Esophagus muscularis mucosa (tissue), 4 donors: ENCODE measurements at places on chromosomes 3 and 15. TPM values are rescaled to one million over a fixed set of nuclear protein-coding genes. Genes with fewer than 3 reads are reported as not detected.

DNA sequence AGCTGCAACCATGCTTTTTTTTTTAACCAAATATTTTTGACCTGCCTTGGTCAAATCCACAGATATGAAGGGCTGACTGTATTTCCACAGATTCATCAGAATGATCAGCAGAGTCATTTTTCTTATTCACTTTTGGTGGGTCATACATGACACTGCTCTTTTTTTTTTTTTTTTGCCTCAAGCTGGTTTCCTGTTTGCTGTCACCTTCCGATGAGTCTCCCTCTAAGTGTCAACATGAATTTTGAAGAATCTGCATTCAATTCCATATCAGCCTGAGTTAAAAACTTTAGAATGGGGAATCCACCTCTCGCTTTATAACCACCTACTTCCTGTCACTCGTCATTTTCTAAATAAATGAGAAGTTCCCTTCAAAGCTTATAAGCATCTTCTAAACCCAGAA lies 2.2 kb upstream of the SLC12A8 start:
- H3K27ac ChIP-seq: no peak overlapping the region
- H3K4me3 ChIP-seq: no peak overlapping the region
- H3K4me1 ChIP-seq: peaks cover 16% of the 10 kb centered on the region
- H3K27me3 ChIP-seq: peaks cover 28% of the 10 kb centered on the region

The ROPN1 gene
- not detected for total RNA-seq

The CPEB1 gene
- 5.8 TPM for total RNA-seq

GRCh38 chr3:197828-198491 lies 1.4 kb downstream of the CHL1 start:
- H3K4me3 ChIP-seq: peak overlapping the region; percentile 58
- no peaks in the 10 kb centered on the region for H3K36me3 ChIP-seq
- peak overlapping the region; percentile 70 for H3K27ac ChIP-seq

GRCh38 chr3:158712443-158712842 lies 19.8 kb downstream of the RARRES1 start:
- H3K27ac ChIP-seq: peak overlapping the region; percentile 57
- H3K4me3 ChIP-seq: no peak overlapping the region
- peaks cover 29% of the 10 kb centered on the region for H3K4me1 ChIP-seq
- peaks cover 47% of the 10 kb centered on the region for H3K36me3 ChIP-seq

The APPL1 gene
- 51.4 TPM for total RNA-seq

GRCh38 chr3:23762759-23763477 lies 42.8 kb upstream of the UBE2E1 start:
- H3K4me3 ChIP-seq: peak overlapping the region; percentile 51
- no peaks in the 10 kb centered on the region for H3K36me3 ChIP-seq
- no peaks in the 10 kb centered on the region for H3K27me3 ChIP-seq
- H3K27ac ChIP-seq: peak overlapping the region; percentile 70
- H3K4me1 ChIP-seq: peaks cover 20% of the 10 kb centered on the region

GRCh38 chr3:181689546-181689945 lies 22.2 kb upstream of the SOX2 start:
- no peaks in the 10 kb centered on the region for H3K36me3 ChIP-seq
- no peak overlapping the region for H3K27ac ChIP-seq

GRCh38 chr15:58141894-58142293 lies 3.7 kb downstream of the AQP9 start:
- no peak for DNase-seq
- H3K27ac ChIP-seq: no peak overlapping the region
- no peaks in the 10 kb centered on the region for H3K36me3 ChIP-seq
- H3K27me3 ChIP-seq: no peaks in the 10 kb centered on the region
- H3K4me1 ChIP-seq: no peaks in the 10 kb centered on the region
- no peak overlapping the region for H3K4me3 ChIP-seq

GRCh38 chr3:197181741-197182140 lies 116.7 kb downstream of the DLG1 start:
- no peak overlapping the region for H3K4me3 ChIP-seq
- no peak for DNase-seq
- H3K27ac ChIP-seq: no peak overlapping the region
- peaks cover 5% of the 10 kb centered on the region for H3K4me1 ChIP-seq
- no peaks in the 10 kb centered on the region for H3K36me3 ChIP-seq

DNA sequence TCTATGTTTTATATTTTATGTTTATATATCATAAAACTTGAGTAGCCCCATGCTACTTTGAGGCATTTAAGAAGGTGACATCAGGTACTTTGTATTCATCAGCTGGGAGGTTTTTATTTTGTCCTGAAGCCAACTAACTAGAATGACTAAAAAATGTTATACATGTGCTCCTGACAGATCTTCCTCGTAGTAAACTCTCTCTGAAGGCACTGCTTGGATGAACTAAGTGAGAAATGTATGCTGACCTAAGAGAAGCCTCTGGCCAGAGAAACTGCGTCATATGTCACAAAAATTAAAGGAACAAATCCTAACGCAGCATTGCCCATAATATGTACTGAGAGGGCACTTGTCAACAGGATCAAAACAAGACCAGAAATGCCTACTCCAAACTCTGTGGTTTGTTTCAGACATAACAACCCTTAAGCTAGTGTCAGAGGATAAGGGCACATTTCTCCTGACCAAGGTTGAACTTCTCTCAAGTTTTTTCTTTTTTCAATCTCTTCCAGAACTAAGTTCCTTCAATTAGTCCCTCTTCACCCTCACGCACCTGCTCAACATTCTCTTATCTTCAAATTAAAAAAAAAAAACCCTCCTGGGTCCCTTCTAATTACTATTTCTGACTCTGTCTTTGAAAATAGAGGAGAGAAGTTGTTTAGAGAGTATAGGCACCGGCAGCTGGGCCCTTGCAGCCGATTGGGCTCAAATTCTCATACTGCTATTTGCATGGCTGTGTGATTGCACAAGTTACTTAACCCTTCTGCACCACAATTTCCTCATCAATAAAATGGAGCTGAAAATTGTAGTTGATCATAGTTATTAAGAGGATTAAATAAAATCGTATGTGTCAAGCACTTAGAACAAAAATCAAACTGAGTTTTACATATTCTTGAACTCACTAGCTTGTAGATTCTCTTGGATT lies 159.0 kb downstream of the FRMD5 start:
- H3K4me3 ChIP-seq: no peak overlapping the region
- H3K27me3 ChIP-seq: no peaks in the 10 kb centered on the region
- no peaks in the 10 kb centered on the region for H3K36me3 ChIP-seq
- no peaks in the 10 kb centered on the region for H3K4me1 ChIP-seq
- H3K27ac ChIP-seq: no peak overlapping the region

- H3K4me3 ChIP-seq: no peak overlapping the region
- no peak for DNase-seq
- H3K4me1 ChIP-seq: peaks cover 5% of the 10 kb centered on the region
- H3K27me3 ChIP-seq: no peaks in the 10 kb centered on the region
Measured at GRCh38 chr3:81788610-81789009, 27.2 kb upstream of the GBE1 start.

DNA sequence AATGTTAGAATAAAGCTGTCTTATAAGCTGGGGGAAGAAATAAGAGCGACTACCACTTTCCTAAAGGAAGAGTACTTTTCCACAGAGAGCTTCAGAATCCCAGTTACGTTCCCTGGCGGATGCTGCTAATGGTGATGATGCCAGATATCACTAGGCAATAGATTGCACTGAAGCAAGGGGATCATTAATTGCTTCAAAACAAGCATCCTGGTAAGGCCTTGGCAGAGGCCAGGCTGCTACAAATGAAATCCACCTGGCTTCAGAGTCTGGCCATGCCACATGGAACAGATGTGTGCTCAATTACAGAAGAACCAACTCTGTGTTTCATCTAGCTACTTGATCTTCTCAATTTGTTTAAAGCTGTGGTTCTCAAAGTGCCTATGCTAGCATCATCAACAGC lies 129.2 kb upstream of the IL12A start:
- H3K27ac ChIP-seq: peak overlapping the region; percentile 36
- H3K4me1 ChIP-seq: peaks cover 97% of the 10 kb centered on the region
- H3K36me3 ChIP-seq: no peaks in the 10 kb centered on the region

The TMEM158 gene
- total RNA-seq: 6.4 TPM

DNA sequence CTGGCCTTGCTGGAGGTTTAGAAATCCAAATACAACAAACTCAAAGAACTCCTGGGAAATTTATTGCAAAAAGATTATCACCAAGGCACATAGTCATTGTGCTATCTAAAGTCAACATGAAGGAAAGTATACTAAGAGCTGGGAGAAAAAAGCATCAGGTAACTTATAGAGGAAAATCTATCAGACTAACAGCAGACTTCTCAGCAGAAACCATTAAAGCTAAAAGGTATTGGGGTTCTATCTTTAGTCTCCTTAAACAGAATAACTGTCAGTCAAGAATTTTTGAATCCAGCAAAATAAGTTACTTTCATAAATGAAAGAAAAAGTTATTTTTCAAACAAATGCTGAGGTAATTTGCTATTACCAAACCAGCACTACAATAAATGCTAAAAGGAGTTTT lies 8.0 kb downstream of the OR5K3 start:
- H3K4me3 ChIP-seq: no peak overlapping the region
- H3K27ac ChIP-seq: no peak overlapping the region
- H3K36me3 ChIP-seq: no peaks in the 10 kb centered on the region
- DNase-seq: no peak

DNA sequence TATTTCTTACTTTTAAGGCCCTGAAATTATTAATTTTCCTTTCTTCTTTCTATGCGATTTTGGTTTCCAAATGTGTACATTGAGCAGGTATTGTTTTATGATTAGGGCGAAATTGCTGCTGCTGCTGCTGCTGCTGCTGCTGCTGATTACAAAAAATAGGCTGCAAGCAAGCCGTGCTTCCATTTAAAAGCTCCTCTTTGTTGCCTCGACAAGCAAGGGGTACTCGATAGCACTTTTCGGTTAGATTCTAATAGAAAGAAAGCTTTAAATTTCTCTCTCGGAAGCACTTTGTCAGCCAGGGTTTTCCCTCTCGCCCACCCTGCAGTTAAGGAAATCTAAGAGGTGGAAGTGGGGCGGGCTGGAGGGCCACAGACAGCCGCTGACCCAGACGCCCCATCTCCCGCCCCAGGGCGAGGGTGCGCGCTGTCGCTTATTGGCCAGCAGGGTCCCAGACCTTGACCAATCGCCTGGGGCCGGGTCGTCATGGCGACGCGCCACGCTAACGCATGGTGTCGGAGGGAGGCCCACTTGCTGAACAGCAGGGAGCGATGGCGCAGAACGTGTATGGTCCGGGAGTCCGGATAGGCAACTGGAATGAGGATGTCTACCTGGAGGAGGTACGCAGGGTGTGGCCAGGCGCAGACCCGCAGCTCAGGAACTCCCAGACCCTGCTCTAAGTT lies at the start of gene CFAP161:
CFAP161 (plus strand) TSS at position 489 of the 680 bp plus-strand sequence; CDS start at position 549, 60 bp downstream.
- peaks cover 3% of the 10 kb centered on the region for H3K4me1 ChIP-seq
- DNase-seq: peak; percentile 93
- no peak within 1 kb of the TSS for H3K27ac ChIP-seq
- H3K27me3 ChIP-seq: no peaks in the 10 kb centered on the region
- H3K4me3 ChIP-seq: peak within 1 kb of the TSS; percentile 35
- no peaks in the 10 kb centered on the region for H3K36me3 ChIP-seq

The GOLGA8S gene
- total RNA-seq: under 0.01 TPM

GRCh38 chr3:27985369-27986035 lies 255.9 kb upstream of the CMC1 start:
- no peaks in the 10 kb centered on the region for H3K4me1 ChIP-seq
- no peak overlapping the region for H3K27ac ChIP-seq
- no peak overlapping the region for H3K4me3 ChIP-seq

GRCh38 chr3:182516597-182517336 lies 276.5 kb upstream of the ATP11B start:
- no peak overlapping the region for H3K4me3 ChIP-seq
- no peaks in the 10 kb centered on the region for H3K36me3 ChIP-seq

DNA sequence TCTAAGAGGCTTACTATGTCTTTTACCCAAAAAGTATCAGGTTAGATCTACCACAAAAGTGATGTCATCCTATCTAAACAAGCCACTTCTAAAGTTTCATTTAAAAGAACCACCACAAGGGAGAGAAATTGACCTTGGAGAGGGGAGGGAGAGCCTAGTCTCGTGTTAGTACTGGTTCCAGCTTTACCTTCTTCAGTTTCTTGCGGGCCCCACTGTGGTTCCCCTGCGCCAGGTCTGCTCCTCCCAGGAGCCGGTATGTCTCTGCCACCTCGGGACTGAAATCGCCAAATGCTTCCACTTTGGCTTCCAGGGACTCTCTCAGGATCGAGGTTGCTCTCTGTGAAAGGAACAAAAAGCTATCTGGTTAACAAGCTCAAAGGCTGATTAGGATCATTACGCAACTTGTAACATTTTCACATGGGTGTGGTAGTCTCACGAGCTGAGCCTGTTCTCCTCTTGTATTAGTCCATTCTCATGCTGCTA lies 51.1 kb downstream of the SYNM start:
- no peak overlapping the region for H3K4me3 ChIP-seq
- H3K4me1 ChIP-seq: no peaks in the 10 kb centered on the region
- H3K27ac ChIP-seq: peak overlapping the region; percentile 63
- peaks cover 20% of the 10 kb centered on the region for H3K36me3 ChIP-seq

DNA sequence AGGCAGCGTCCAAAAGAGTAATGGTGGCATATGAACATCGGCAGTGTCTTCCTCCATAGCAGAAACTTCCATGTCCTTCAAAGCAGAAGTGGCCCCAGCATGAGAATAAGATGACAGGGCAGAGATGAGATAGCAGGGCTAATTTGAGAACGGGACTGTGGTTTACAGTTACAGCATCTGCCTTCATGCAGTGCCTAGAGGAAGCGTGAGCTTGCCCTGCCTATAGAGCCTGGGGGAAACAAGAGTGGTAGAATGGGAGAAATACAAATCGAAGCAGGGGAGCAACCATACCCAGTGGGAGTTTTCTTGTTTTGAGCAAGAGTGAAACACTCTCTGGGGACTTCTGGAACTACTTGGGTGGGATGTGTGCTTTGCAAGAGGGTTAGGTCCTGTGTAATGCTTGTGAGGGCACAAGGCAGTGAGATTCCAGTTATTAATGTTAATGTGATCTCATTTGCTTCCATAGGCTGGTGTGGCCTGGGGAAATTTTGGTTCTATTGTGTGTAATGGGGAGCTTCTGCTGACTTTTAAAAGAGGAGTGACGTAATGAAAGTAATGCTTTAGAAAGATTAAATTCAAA lies 616.9 kb downstream of the ZIC1 start:
- no peaks in the 10 kb centered on the region for H3K36me3 ChIP-seq
- H3K27ac ChIP-seq: no peak overlapping the region
- DNase-seq: no peak
- no peaks in the 10 kb centered on the region for H3K4me1 ChIP-seq
- H3K4me3 ChIP-seq: no peak overlapping the region
- H3K27me3 ChIP-seq: no peaks in the 10 kb centered on the region

The NR2E3 gene
- not detected for total RNA-seq

GRCh38 chr3:41920406-41920965 lies 41.4 kb downstream of the ULK4 start:
- H3K27ac ChIP-seq: no peak overlapping the region
- DNase-seq: no peak
- H3K36me3 ChIP-seq: no peaks in the 10 kb centered on the region
- no peaks in the 10 kb centered on the region for H3K4me1 ChIP-seq
- no peak overlapping the region for H3K4me3 ChIP-seq

The TNFAIP8L3 gene
- total RNA-seq: 15.4 TPM

- H3K27me3 ChIP-seq: no peaks in the 10 kb centered on the region
- no peak for DNase-seq
- H3K4me3 ChIP-seq: no peak overlapping the region
- no peaks in the 10 kb centered on the region for H3K36me3 ChIP-seq
- no peaks in the 10 kb centered on the region for H3K4me1 ChIP-seq
- H3K27ac ChIP-seq: no peak overlapping the region
Measured at GRCh38 chr3:56868706-56869105, 67.0 kb upstream of the ARHGEF3 start.
